ENCODE measurements at places on chromosomes 6 and 20.

DNA sequence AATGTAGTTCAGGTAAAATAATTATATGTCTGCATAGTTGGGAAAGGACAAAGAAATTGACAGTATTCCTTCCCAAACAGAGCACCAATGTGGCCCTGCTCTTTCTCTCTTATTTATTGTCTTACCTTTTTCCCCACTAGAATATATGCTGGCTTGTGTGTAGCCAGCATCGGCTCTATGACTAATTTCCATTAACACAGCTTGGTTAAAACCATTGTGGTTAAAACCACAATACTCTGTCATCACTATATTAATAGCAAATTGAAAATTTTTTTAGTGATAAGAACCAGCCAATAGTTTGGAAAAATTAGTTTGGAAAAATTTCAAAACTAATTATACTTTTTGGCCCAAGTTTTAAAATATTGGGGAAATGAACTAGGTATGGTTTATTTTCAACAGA is 535.1 kb downstream of the UTRN start:
- no peak for DNase-seq

- DNase-seq = peak; percentile 96
These were observed 50.7 kb upstream of the TPD52L1 start for GRCh38 chr6:125102891-125103290.

DNA sequence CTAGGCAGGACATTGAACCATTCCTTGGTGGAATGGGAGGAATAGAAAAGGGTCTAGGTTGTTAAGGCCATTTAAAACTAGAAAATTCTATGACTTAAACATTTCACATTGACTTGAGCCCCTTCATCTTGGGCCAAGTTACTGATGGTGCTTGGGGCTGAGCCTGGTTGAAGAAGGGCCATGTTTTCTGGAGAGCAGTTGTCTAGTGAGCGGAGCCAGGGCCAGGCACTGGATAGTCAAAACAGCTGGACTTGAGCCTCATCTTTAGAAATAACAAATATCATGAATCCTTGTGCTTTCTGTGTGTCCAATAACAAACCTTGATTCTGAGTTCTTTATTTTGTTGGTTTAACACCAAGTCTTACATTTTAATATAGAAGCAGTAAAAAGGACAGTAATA is 134.6 kb upstream of the TCF21 start:
- DNase-seq = no peak

- DNase-seq = no peak
These were observed 49.7 kb downstream of the PAK5 start for GRCh38 chr20:9789131-9789530.

DNA sequence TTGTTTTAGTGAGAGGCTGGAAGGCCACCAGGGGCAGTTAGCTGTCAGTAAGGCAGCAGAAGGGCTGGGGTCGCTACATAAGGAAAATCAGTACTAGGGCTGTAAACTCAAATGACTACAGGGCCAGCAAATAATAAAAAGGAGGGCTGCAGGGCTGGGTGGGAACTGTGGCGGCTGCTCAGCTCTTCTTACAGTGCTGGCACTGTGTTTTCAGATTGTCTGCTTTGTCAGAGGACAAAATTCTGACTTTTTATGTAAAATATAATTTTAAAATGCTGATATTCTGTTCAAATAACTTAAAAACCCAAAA is 23.2 kb downstream of the HLA-A start:
- no peak for DNase-seq

- DNase-seq = no peak
These were observed 156.1 kb downstream of the MRPL14 start for GRCh38 chr6:43970913-43971775.

DNA sequence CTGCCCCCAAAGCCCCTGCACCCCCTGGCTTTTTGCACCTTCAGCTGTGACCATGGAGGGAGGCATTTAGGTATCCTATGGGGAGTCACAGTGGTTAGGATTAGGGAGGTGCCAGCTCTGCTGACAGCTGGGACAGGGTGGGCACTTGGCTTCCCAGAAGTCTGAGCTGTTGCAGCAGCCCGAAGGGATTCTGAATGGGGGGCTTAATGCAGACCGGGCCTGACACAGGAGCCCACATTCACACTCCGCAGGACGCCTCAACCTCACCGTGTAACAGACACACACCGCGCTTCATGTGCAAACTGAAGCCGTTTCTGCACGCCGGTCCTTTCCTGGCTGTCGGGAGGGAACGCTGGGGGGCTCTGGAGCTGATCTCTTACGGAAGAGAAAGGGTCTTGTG is 1.9 kb downstream of the EBF4 start:
- no peak for DNase-seq

GRCh38 chr6:24522228-24523176 is 27.7 kb downstream of the ALDH5A1 start:
- DNase-seq = no peak

DNA sequence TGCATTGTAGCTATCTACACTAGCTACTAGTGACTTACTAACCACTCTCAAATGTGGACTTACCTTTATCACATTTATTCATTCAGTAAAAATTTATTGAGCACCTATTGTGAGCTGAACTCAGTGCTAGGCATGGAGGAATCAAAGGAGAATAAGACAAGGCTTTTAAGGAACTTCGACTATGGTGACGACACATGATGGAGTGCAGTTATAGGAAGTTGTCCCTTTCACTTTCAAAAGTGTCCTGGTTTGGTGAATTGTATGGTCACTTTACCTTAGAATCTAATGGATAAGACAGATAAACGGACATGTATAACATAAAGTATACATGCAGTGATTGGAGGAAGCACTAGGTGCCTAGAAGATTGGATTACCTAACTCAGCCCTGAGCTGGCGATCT is 4.3 kb downstream of the AKAP7 start:
- no peak for DNase-seq

- no peak for DNase-seq
These were observed 149.9 kb upstream of the AFDN start for GRCh38 chr6:167676666-167677421.

GRCh38 chr6:10837622-10837994 is 731 bp downstream of the MAK start:
- no peak for DNase-seq

GRCh38 chr20:22673467-22673866 is 89.1 kb upstream of the FOXA2 start:
- DNase-seq = no peak

DNA sequence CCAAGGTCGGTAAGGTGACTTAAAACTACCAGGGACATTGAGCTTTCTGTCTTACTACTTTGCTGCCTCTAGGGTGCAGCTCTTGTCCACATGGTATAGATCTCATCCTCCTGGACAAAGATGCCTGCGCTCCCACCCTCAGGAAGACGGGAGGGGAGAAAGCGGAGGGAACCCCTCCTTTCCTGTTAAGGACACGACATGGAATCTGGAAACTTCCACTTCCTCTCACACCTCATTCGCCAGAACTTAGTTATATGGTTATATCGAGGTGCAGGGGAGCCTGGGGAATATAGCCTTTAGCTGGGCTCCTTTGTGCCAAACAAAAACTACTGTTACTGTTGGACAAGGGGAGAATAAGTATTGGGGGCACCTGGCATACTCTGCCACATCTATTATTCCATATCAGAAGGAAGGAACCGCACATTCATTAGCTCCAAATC is 224.3 kb upstream of the TSHZ2 start:
- DNase-seq = no peak

- no peak for DNase-seq
These were observed 137.2 kb downstream of the BACH2 start for GRCh38 chr6:90159452-90159851.

DNA sequence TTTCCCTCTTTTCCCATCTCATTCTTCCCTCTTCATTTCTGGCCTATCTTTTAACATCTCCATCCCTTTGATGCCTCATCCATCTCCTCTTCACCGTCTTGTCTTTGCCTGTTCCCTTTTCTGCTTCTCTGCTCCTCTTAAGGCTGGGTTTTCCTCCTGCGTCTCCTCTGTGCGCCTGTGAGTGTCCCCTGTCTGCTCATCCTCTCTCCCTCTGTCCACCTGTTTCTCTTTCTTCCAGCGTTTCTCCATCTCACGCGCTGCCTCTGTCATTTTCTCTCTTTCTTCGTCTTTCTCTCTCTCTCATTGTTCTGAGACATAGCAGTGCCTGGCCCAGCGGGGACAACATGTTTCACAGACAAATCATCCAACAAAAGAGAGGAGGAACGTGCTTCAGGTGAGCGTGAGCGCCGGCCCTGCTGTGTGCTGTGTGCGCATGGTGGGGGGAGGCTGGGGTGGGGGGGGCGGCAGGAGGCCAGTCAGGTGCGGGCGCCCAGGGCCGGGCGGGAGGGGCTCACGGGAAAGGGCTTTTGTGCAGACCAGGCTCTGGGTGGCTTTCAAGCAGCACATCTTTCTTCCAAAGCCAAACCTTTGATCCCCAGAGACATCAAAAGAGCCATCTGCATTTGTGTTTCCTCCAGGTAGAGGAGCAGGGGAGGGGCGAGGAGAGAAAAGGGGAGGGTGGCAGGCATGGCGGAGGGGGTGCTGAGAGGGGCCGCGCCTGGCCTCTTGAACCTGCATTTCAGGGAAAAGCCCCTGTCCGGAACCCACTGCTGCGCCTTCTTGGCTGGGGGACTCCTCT is 121.3 kb downstream of the VEGFA start:
- DNase-seq = no peak

- no peak for DNase-seq
These were observed 43.3 kb upstream of the CHRNA4 start for GRCh38 chr20:63404129-63405085.

GRCh38 chr6:56953597-56954402 is 1.1 kb upstream of the BEND6 start:
- DNase-seq = no peak

DNA sequence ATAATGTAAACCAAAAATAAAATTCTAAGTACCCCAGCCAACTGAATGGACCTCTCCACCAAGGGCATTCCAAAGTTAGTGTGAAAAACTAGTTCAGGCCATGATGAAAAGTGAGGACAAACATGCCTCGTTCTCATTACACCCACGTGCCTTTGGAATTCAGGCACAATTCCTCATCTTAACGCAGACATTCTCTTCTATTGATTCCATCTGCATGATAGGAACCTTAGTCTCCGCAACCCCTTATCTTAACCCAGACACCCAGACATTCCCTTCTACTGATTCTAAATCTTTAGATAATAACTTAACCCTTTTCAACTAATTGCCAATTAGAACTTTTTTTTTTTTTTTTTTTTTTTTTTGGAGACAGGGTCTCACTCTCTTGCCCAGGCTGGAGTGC is 7.6 kb upstream of the SERPINB6 start:
- DNase-seq = no peak

- no peak for DNase-seq
These were observed 47.5 kb downstream of the PHF3 start for GRCh38 chr6:63683071-63683603.

DNA sequence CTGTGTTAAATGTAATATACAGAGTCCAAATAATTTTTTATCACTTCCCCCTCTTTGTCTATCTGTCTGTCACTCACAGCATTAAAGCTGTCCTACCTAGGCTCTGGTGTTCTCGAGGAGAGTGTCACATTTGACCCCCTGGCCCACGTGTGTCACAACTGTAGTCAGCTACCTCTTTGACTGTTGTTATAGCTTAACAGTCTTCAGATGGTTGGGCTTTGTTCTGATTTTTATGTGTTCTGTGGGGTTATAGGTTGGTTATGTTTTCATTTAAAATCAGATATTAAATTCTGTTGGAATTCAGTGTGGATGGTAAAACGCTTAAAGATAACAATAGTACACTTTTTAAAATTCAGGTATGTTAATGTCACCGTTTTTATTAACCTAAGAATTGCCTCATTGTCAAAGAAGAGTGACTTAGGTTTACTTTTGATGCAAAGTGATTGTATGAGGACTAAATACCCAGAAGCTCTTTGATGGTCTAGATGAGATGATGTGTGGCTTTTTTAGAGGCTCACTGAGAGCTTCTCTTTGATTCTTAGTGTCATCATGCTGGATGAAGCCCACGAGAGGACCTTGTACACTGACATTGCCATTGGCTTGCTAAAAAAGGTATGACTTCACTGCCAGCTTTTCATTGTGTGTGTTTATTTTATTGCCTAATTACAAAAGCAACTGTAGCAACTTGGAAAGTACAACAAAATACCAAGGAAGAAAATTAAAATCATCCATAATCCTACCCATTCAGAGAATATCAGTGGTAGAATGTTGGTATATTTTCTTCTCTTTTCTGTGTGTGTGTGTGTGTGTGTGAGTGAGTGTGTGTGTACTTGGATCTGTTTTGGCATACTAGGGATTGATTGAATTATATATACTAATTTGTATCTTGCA is 29.9 kb downstream of the DHX35 start:
- no peak for DNase-seq

- DNase-seq = peak; percentile 14
These were observed 40.1 kb downstream of the SLC24A3 start for GRCh38 chr20:19252451-19253120.

- DNase-seq = no peak
These were observed 24.4 kb downstream of the SLC12A5 start for GRCh38 chr20:46053416-46053815.

GRCh38 chr6:146341493-146342230 is 202.0 kb upstream of the RAB32 start:
- no peak for DNase-seq

Measured in AG04449 (cell line).